ENCODE measurements at places on chromosomes 11 and 22.

- no peak for DNase-seq
Measured at GRCh38 chr11:86523738-86524619, 148.4 kb downstream of the ME3 start.

GRCh38 chr22:49754696-49755630, 72.7 kb downstream of the BRD1 start:
- DNase-seq = peak; percentile 54

DNA sequence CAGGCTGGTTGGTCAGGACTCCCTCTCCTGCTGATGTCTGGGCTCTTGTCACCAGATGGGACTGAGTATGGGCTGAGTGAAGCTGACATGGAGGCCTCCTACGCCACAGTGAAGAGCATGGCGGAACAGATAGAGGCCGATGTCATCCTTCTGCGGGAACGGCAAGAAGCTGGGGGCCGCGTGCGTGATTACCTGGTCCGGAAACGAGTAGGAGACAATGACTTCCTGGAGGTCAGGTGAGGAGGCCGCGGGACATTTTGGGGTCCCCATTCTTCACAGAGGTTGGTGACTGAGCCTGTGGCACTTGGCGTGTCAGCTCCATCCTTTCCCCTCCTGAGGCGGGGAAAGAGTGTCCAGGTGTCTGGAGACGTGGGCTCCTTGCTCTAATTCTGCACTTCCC, 10.1 kb downstream of the GTPBP1 start:
- DNase-seq = peak; percentile 57

DNA sequence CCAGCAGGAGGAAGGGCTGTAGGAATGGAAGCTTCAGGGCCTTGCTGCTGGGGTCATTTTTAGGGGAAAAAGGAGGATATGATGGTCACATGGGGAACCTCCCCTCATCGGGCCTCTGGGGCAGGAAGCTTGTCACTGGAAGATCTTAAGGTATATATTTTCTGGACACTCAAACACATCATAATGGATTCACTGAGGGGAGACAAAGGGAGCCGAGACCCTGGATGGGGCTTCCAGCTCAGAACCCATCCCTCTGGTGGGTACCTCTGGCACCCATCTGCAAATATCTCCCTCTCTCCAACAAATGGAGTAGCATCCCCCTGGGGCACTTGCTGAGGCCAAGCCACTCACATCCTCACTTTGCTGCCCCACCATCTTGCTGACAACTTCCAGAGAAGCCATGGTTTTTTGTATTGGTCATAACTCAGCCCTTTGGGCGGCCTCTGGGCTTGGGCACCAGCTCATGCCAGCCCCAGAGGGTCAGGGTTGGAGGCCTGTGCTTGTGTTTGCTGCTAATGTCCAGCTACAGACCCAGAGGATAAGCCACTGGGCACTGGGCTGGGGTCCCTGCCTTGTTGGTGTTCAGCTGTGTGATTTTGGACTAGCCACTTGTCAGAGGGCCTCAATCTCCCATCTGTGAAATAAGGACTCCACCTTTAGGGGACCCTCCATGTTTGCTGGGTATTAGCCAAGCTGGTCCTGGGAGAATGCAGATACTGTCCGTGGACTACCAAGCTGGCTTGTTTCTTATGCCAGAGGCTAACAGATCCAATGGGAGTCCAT, 14.1 kb downstream of the IL10RA start:
- DNase-seq = no peak

DNA sequence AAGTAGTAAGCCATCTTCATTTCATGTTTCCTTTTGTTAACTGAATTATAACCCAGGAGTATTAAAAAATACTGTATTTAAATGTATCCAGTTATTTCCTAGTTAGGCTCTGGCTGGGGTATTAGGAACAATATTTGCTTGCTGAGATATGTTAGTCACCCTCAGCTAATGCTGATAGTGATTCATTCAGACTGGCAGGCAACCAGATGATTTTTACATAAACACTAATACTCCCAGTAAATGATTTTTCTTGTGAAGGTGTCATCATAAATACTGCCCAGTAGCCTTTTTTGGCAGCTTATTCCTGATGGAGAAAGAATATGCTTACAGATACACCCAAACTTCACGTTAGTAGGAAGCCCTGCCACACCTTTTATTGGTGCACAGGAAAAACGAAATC, 8.1 kb downstream of the YWHAH start:
- no peak for DNase-seq

GRCh38 chr11:76270389-76270788, 64.1 kb upstream of the WNT11 start:
- DNase-seq = no peak
